Renal cortex interstitium (tissue), 15 donors: ENCODE measurements at places on chromosomes 16 and 17. TPM values are rescaled to one million over a fixed set of nuclear protein-coding genes. Genes with fewer than 3 reads are reported as not detected.

RAB11FIP4 gene
- polyA plus RNA-seq, result 14.2 TPM

NPIPA2 gene
- polyA plus RNA-seq, result not detected

C1QL1 gene
- 1.7 TPM for polyA plus RNA-seq

CORO1A gene
- polyA plus RNA-seq, result 8.6 TPM

NEURL4 gene
- 30.6 TPM for polyA plus RNA-seq

DNA sequence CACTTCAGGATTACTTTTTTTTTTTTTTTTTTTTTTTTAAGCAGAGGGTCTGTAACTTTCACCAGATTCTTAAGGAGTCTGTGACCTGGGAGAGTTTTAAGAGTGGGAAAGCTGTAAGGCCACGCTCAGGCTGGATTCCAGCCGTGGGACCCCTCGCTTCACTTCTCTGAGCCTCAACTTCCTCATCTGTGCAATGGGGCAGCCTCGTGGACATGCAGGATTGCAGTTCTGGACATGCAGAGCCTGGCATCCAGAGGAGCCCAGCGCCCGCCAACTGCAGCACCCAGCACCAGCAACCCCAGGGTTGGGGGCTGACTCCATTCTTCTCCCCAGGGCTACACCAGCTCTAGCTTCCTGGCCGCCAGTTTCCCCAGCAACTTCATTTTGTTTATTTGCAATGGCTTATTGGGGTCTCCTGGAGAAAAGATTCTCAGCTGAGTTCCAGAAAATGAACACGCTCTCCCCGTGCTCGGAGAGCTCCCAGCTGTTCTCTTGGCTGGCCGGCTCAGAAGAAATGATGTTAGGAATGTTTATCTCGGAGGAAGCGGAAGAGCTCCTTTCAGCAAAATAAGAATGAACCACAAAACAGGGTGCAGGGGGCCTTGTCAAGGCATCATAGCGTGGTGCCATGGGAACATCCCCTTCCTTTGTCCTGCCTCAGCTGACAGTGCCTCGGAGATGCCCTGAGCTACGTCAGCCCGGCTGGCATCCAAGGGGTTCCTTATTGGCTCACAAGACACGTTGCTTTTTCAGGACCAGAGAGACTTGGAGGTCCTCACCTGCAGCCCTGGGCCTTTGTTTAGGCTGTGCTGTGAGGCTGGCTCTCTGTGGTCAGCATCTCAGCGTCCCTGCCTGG lies 22.9 kb upstream of the ZCCHC14 start:
- no peak for DNase-seq

- DNase-seq, result no peak
These were observed 109.6 kb downstream of the C16orf78 start for GRCh38 chr16:49483251-49483650.

DNA sequence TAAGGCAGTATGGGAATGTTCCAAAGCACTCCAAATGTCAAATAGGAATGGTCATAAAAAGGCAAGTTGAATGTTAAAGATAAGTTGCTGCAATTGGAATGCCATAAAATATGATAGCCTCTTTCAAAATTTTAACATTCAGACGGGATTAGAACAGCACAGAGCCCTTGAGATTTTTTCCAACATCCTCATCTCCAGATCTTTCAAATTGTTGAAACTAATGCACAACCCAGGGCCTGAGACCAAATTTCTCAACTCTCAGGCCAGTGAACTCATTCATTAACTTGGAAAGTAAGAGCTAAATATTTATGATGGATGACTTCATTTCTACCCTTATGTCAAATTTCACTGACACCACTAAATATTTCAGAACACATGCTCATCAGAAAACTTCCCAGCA lies 346.5 kb upstream of the XYLT1 start:
- no peak for DNase-seq

- no peak for DNase-seq
These were observed 198.0 kb upstream of the MAF start for GRCh38 chr16:79798416-79799053.

DNA sequence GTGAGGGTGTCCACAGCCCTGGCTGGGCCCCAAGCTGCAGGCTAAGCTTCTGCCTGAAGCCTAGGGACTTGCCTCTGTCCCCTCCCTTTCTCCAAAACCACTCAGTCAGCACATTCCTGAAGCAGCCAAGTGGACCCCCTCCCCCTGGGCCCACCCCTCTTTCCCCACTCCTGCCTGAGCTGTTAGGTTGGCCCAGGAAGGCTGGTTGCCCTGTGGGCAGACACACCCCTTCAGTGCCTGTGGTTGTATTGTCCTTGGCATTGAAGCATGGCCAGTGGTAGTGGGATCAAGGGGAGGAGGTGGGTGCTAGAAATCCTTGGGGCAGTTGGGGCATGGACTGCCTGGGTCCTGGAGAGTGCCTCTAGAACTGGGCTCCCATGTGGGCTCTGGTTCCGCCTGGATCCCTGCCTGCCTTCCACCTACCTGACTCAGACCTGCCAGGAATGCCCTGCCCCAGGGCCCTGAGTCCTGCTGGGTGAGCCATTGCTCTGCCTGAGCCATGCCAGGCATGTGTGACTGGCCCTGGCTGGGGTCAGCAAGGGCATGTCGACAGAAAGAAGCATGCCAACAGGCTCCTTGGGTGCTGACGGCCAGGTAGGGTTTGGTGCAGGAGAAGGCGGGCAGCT lies 2.1 kb downstream of the TRAF4 start:
- DNase-seq, result no peak

DNA sequence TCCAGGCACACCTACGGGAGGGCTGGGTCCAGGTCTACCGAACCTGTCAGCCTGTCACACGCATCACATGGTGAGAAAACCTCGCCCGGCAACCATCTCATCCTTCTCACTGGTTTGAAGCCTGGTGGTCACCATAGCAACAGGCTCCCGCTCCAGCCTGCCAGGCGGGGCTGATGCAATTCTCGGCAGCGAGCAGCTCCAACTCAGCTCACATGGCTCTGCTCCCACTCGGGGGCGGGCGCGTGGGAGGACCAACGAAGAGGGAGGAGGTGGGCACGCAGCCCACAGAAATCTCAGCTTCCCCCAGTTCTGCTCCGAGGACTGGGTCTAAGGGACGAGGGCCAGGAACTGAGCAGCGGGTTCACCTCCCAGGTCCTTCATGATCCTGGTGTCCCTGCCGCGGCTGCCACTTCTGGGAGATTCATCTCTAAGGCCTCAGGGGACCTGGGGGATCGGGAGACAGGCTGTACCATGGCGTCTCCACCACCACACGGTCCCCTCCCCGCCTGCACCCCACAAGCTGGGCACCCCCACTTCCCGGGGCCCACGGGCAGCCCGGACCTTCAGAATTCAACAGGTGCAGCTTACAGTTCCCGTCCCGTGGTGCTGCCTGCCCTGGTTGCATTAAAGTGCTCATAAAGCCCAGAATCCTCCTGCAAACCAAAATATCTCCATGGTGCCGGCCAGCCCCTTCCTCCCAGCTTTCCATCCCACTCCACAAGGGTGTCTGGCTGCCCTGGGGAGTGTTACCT lies 25.8 kb downstream of the ABR start:
- no peak for DNase-seq

DNA sequence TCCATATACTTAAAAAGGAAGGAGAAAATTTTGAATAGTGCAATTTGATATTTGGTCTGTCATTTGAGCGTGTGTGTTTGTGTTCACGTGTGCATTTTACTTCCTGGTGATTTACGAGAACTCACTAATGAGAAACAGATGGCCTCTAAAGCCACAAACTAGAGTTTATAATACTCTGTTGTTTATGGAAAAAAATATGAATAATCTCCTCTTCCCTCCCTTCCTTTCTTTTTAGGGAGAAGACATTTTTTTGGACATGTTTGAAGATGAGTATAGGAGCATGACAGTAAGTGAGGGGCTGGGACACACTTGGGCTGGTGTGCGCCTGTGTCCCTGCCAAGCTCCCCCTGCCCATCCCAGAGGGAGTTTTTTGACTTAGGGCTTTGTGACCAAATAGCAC lies 102.7 kb downstream of the CLEC16A start:
- DNase-seq, result peak; percentile 55

DNA sequence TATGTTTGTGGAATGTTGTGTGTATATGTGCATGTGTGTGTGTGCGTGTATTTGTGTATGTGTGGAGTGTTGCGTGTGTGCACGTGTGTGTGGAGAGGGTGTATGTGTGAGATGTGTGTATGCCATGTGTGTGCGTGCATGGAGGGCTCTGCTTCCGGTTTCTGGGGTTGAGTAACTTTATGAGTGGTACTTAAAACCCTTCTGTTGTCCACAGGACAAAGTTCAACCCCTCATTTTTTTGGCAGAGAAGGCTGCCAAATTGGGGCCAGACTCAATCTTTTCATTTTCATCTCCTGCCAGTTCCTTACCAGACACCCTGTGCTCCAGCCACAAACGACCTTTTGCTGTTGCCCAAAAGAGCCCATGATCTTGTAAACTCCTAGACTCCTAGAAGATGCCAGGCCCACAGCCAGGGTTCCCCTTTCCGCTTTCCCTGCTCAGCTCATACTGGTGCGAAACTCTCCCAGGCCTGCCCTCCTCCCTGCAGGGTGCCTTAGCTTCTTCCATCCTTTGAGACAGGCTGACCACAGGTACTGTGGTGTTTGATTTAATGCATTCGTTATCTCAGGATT lies 100.2 kb downstream of the CMIP start:
- DNase-seq, result no peak

DNA sequence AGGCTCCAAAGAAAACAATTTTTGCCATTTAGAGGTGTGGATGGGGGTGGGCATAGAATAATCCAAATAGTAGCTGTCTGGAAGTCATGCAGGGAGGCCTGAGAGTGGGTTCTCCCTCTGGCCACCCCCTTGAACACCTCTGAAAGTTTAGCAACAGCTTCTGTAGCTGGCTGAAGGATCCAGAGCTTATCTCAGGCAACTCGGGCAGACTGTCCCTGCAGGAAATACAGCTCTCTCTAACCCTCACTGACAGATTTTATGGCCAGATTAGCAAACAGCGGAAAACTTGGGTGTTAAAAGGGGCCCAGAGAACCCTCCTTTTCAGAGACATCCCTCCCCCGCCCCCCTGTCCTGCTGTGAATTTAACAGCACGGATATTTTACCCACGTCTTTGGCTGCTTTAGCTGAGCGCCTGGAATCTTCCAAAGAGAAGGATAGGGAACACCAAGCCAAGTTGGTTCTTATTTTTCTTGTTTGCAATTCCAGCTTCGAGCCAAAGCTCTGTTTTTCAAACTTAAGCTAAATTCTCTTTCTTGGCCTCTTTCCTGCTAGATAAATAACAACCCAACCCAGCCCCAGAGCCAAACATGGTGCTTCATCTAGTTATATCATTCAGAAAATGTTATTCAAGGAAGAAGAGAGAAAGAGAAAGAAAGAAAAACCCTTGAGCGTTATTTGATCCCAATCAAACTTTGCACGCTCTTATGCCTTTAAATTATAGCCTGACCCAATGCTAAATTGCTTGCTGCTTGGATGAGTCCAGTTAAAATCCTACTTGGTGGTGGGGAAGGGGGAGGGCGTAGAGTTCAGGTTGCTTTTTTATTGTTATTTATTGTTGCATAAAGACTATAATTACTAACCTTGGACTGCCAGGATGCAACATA lies 2.3 kb upstream of the HOXB2 start:
- peak; percentile 79 for DNase-seq

GRCh38 chr16:88065747-88066142 lies 114.5 kb downstream of the BANP start:
- DNase-seq, result no peak

GRCh38 chr17:50835301-50836234 lies at the start of gene WFIKKN2:
Gene WFIKKN2 (plus strand): TSS chr17:50835586. CDS start chr17:50835938, 352 bp downstream.
- no peak for DNase-seq

- DNase-seq, result no peak
These were observed 176.8 kb downstream of the SLC39A11 start for GRCh38 chr17:72915625-72916081.

GRCh38 chr16:12542818-12543699 lies 260.6 kb downstream of the CPPED1 start:
- no peak for DNase-seq

DNA sequence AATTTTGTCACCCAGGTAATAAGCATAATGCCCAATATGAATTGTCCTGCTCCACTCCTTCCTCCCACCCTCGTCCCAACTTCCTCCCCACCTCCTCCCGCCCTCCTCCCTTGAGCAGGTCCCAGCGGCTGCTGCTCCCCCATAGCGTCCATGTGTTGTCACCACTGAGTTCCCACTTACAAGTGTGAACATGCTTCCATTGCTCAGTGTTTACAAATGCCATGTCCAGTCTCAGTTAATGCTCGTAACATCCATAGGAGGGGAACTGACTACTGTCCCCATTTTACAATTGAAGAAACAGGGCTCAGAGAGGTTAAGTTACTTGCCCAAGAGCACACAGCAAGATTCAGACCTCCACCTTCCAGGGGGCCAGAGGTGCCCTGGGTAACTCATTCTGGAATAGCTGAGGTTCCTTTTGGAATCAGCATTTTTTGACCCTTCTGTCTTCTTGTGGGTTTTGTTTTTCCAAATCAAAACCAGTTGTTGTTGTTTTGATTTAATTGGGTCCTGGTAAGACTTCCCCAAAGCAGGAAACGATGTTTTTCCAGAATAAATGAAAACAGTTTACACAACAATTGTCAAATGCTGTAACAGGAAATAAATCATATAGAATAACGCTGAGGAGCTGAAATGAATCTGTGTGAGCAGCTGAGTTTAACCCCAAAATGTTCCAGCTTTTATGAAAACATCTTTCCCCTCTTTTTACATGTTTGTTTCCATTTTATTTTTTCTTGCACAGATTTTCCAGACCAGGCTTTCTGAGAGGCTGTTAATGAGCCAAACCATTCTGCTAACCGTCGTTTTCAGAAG lies 73.9 kb downstream of the ZDHHC7 start:
- no peak for DNase-seq
